Parietal lobe (tissue), 2 donors: ENCODE measurements at places on chromosomes 6 and 20. TPM values are rescaled to one million over a fixed set of nuclear protein-coding genes. Genes with fewer than 3 reads are reported as not detected.

Gene HLA-DQA2
- not detected for total RNA-seq

Gene SEL1L2
- 2.2 TPM for total RNA-seq

Gene CAP2
- total RNA-seq = 43.2 TPM

Gene RFX6
- not detected for total RNA-seq

Gene CCR6
- total RNA-seq = not detected

Gene GSTA2
- total RNA-seq = not detected

Gene DPPA5
- not detected for total RNA-seq

Gene DAAM2
- 14.1 TPM for total RNA-seq

Gene HIVEP2
- total RNA-seq = 166 TPM

Gene WASF1
- total RNA-seq = 144 TPM

Gene SHLD1
- 5.3 TPM for total RNA-seq

Gene SLPI
- not detected for total RNA-seq

Gene TMEM14A
- total RNA-seq = 59.5 TPM

Gene KCNK16
- not detected for total RNA-seq

Gene LPA
- total RNA-seq = 2.5 TPM

Gene NT5E
- total RNA-seq = 3.8 TPM

Gene PPDPF
- 80.8 TPM for total RNA-seq

Gene DOK5
- 259 TPM for total RNA-seq

Gene TLDC2
- not detected for total RNA-seq

Gene ADGRB3
- 165 TPM for total RNA-seq

Gene UNC5CL
- 0.63 TPM for total RNA-seq

Gene HLA-G
- total RNA-seq = not detected

Gene PRDM13
- total RNA-seq = not detected

Gene GPLD1
- 19.7 TPM for total RNA-seq

Gene GATA5
- total RNA-seq = not detected

Gene FOXF2
- 2.5 TPM for total RNA-seq

Gene CST4
- total RNA-seq = not detected

Gene VSX1
- not detected for total RNA-seq

Gene TRIM40
- not detected for total RNA-seq

Gene SAMD3
- 15.3 TPM for total RNA-seq

Gene SGK2
- 3.1 TPM for total RNA-seq

Gene OXT
- not detected for total RNA-seq

Gene C6orf118
- 23.5 TPM for total RNA-seq

Gene IL17A
- total RNA-seq = not detected

Gene OR2H1
- total RNA-seq = not detected

Gene INSM1
- 20.3 TPM for total RNA-seq

Gene OPN5
- not detected for total RNA-seq

Gene BHLHE23
- total RNA-seq = 0.94 TPM

Gene PRR18
- total RNA-seq = not detected

Gene FAM217A
- total RNA-seq = not detected

Gene PHACTR1
- 90.5 TPM for total RNA-seq

Gene MRAP2
- total RNA-seq = 4.1 TPM

Gene PGBD1
- total RNA-seq = 20.7 TPM

Gene PSORS1C2
- total RNA-seq = not detected

Gene COL10A1
- not detected for total RNA-seq

Gene TBC1D22B
- 10.6 TPM for total RNA-seq

Gene COX4I2
- total RNA-seq = not detected

Gene CNBD2
- 4.1 TPM for total RNA-seq

Gene PTCHD4
- 27.9 TPM for total RNA-seq

Gene APCDD1L
- not detected for total RNA-seq

Gene C6orf132
- under 0.01 TPM for total RNA-seq

Gene RCAN2
- total RNA-seq = 7.5 TPM
